ENCODE measurements at places on chromosomes 11 and 22.

DNA sequence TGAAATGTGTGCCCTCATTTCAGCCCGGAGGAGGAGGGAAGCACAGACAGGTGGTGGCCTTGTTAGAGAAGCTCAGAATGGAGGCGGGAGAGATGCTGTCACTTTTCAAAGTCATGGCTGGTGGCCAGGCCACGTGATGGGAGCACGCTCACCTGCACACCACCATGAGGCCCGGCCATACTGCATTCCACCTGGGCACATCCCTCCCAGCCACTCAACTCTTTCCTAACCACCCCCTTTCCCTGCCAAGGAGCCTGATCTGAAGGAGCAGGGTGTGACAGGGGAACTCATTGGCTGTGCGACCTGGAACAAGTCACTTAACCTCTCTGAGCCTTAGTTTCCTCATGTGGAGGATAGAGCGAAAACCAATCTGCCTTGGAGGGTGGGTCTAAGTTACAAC, 364.5 kb downstream of the CTTN start:
- H3K36me3 ChIP-seq: peaks cover 5% of the 10 kb centered on the region
- H3K27me3 ChIP-seq: no peaks in the 10 kb centered on the region
- peaks cover 13% of the 10 kb centered on the region for H3K4me1 ChIP-seq
- H3K27ac ChIP-seq: no peak overlapping the region
- H3K4me3 ChIP-seq: no peak overlapping the region

GRCh38 chr11:48167380-48167779, 49.2 kb upstream of the OR4B1 start:
- no peak overlapping the region for H3K4me3 ChIP-seq
- H3K27ac ChIP-seq: no peak overlapping the region
- no peaks in the 10 kb centered on the region for H3K27me3 ChIP-seq
- peaks cover 12% of the 10 kb centered on the region for H3K36me3 ChIP-seq

GRCh38 chr11:81946831-81947230, 786.8 kb downstream of the FAM181B start:
- no peaks in the 10 kb centered on the region for H3K36me3 ChIP-seq
- DNase-seq: no peak
- H3K27ac ChIP-seq: no peak overlapping the region

- H3K4me1 ChIP-seq: peaks cover 40% of the 10 kb centered on the region
- H3K27ac ChIP-seq: no peak overlapping the region
- no peaks in the 10 kb centered on the region for H3K27me3 ChIP-seq
- no peak overlapping the region for H3K4me3 ChIP-seq
These were observed 3.0 kb downstream of the FIBP start for GRCh38 chr11:65885231-65885630.

- no peak overlapping the region for H3K4me3 ChIP-seq
- H3K27me3 ChIP-seq: no peaks in the 10 kb centered on the region
- peaks cover 15% of the 10 kb centered on the region for H3K4me1 ChIP-seq
- DNase-seq: no peak
These were observed 23.2 kb downstream of the NFAM1 start for GRCh38 chr22:42408810-42409529.

GRCh38 chr22:49351761-49352227, 475.9 kb downstream of the BRD1 start:
- H3K4me1 ChIP-seq: peaks cover 45% of the 10 kb centered on the region
- H3K27ac ChIP-seq: no peak overlapping the region
- no peak for DNase-seq
- H3K27me3 ChIP-seq: peaks cover 3% of the 10 kb centered on the region
- no peaks in the 10 kb centered on the region for H3K36me3 ChIP-seq

- no peaks in the 10 kb centered on the region for H3K27me3 ChIP-seq
- peaks cover 29% of the 10 kb centered on the region for H3K4me1 ChIP-seq
- no peak for DNase-seq
- H3K36me3 ChIP-seq: no peaks in the 10 kb centered on the region
These were observed 4.9 kb upstream of the KRTAP5-6 start for GRCh38 chr11:1691878-1692707.

DNA sequence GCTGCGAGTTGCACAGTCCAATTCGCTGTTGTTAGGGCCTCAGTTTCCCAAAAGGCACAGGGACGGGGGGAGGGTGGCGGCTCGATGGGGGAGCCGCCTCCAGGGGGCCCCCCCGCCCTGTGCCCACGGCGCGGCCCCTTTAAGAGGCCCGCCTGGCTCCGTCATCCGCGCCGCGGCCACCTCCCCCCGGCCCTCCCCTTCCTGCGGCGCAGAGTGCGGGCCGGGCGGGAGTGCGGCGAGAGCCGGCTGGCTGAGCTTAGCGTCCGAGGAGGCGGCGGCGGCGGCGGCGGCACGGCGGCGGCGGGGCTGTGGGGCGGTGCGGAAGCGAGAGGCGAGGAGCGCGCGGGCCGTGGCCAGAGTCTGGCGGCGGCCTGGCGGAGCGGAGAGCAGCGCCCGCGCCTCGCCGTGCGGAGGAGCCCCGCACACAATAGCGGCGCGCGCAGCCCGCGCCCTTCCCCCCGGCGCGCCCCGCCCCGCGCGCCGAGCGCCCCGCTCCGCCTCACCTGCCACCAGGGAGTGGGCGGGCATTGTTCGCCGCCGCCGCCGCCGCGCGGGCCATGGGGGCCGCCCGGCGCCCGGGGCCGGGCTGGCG, at the start of gene BCR:
Gene BCR (plus strand): TSS at position 209 of the 592 bp plus-strand sequence. CDS start 452 bp downstream, outside the sequence.
- peak within 1 kb of the TSS; percentile 60 for H3K4me3 ChIP-seq
- H3K27me3 ChIP-seq: no peaks in the 10 kb centered on the region
- peaks cover 10% of the 10 kb centered on the region for H3K36me3 ChIP-seq
- DNase-seq: no peak
- H3K27ac ChIP-seq: peak within 1 kb of the TSS; percentile 30

- no peak overlapping the region for H3K27ac ChIP-seq
- H3K36me3 ChIP-seq: peaks cover 50% of the 10 kb centered on the region
- H3K4me3 ChIP-seq: no peak overlapping the region
- no peaks in the 10 kb centered on the region for H3K27me3 ChIP-seq
These were observed 17.0 kb upstream of the ST3GAL4 start for GRCh38 chr11:126338346-126339055.

- peaks cover 4% of the 10 kb centered on the region for H3K27me3 ChIP-seq
- H3K4me1 ChIP-seq: peaks cover 40% of the 10 kb centered on the region
- peaks cover 2% of the 10 kb centered on the region for H3K36me3 ChIP-seq
- DNase-seq: no peak
- H3K4me3 ChIP-seq: no peak overlapping the region
These were observed 83.7 kb downstream of the CDKN1C start for GRCh38 chr11:2801711-2802388.

DNA sequence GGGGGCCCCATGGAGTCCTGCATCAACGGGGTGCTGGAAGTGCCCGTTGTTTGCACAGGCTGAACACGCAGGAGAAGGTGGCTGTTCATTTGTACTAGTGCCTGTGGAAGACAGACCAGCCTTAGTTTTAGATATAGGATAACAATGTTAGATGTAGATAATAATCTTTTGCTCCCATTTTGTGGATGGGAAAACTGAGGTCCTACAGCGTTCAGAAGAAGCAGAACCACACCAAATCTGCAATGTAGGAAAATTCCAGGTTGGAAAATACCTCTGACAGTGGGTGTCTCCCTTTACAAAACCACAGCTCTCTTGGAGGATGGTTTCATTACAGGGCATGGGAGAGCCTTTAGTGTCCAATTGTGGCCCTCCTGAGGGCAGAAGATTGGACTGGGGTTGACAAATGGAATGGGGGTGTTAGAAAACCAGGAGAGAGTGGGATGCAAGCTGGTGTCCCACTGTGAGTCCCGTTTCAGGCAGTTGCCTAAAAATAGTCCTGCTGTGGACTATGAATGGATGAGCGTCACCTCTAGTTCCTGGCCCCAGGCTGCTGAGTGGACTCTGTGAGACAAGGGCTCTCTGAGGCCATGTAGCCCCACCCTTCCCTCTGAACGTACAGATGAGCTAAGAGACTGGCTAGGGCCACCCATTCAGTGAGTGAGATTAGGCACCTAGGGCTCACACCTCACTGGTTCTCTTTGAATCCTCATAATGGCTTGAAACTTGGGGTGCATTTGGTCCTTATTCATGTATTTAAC, 508.8 kb downstream of the MN1 start:
- peaks cover 3% of the 10 kb centered on the region for H3K4me1 ChIP-seq
- H3K36me3 ChIP-seq: no peaks in the 10 kb centered on the region
- H3K27ac ChIP-seq: no peak overlapping the region
- DNase-seq: no peak
- H3K27me3 ChIP-seq: peaks cover 5% of the 10 kb centered on the region
- H3K4me3 ChIP-seq: no peak overlapping the region

DNA sequence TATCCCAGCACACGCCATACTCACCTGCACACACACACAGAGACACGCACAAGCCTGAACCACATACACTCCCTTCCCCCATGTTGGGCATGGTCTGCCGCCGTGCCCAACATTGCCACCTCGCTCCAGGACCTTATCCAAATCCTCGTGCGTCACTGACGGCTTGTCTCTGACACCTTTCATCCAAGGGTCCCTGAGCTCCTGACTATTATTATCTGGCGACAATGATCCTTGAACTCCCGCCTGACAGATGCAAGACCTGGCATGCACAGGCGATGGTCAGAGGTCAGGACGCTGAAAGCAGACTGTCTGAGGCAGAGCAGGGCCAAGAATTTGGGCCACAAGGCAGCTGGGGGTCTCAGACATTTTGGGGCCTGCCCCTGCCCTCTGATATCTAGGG, 4.2 kb downstream of the MB start:
- no peak overlapping the region for H3K4me3 ChIP-seq
- no peaks in the 10 kb centered on the region for H3K4me1 ChIP-seq
- H3K27me3 ChIP-seq: no peaks in the 10 kb centered on the region
- no peak for DNase-seq

GRCh38 chr11:79352349-79352703, 88.5 kb downstream of the TENM4 start:
- no peak for DNase-seq
- no peak overlapping the region for H3K4me3 ChIP-seq
- H3K4me1 ChIP-seq: peaks cover 7% of the 10 kb centered on the region

DNA sequence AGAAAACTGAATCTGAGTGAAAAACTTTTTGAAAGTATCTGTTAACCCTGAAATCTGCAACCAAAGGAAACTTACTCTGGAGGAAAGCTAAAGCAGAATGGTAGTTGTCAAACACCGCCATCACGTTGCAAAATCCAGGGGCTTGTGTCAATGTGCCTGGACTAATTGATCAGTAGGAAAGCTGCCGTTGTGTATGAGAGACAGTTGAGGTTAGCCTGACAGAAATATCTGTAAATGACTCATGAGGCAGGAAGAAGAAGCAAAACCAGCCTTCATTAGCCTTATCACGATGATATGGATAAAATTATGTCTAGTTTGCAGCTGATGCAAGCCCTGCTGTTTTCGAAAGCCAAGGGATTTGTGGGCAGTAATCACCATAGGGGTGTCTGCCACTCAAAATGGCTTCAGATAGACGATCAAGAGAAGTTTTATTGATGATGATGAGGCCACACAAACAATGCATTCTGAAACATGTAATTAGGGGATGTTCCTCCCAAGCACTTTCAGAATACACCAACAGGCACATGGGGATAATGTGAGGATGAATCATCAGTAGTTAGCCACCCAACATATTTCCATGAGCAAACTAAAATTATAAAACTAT, 8.9 kb downstream of the SCGB1A1 start:
- no peak overlapping the region for H3K4me3 ChIP-seq
- H3K4me1 ChIP-seq: peaks cover 17% of the 10 kb centered on the region

DNA sequence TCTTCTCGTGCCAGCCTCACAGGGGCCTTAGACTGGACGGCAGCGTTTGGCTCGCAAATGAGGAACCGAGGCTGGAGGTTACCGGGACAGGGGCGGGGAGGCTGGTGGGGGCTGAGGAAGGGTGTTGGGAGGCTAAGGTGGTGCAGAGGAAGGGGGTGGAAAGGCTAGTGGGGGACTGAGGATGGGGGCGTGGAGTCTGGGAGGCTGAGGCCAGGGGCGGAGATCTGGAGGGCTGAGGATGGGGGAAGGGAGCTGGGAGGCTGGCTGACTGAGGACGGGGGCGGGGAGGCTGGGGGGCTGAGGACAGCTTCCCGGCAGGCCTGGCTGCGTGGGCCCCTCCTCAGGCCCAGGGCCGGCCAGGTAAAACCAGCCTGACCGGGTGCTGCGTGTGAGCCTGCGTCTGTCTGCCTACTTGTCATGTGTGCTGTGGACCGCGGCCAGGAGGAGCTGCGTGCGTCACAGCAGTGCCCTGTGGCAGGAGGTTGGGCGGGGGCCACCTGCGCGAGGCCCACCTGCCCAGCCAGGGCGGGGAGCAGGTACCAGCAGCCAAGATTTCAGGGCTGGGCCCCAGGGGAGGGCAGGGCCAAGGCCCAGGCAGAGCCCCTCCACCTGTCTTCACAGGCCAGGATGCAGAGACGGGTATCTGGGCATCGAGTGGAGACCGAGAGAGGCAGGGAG, 9.4 kb upstream of the PIM3 start:
- no peak for DNase-seq
- H3K27me3 ChIP-seq: no peaks in the 10 kb centered on the region
- peaks cover 18% of the 10 kb centered on the region for H3K4me1 ChIP-seq
- H3K4me3 ChIP-seq: no peak overlapping the region

DNA sequence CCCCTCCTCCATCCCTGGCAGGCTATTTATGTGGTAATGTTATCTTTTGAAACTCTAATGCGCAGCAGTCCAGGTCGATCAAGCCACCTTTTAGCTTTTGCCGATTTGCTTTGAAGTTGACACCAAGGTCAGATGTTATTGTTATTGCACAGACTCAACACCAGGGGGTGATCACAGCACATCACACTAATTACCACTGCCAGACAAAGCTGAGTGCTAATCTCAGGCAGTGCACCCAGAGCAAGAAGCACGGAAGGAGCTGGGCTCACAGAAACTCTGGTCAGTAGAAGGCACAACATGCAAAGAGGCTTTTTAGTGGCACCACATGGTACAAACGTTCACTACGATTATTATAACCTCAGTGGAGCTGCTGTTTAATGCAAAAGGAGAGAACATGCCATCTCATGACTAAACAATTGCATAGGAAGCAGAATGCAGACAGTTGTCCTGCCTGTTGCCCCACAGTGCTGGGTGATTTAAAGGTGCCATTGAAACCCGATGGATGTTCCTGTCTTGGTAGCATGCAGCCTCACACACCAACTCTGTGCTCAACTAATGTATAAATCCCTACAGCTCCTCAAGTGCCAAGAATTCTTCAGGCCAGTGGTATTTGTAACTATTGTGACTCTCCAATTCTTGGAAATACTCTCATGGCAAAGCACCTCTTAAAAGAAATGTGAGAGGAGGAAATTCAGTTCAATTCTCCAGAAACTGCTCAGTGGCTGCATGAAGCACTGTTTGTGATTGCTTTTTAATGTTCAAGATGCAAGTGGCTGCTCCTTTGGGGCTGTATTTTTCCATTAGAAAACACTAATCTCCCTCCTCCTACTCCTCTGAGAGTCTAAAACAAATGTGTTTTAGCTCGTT, 353.9 kb upstream of the DDI1 start:
- H3K27ac ChIP-seq: no peak overlapping the region
- no peaks in the 10 kb centered on the region for H3K36me3 ChIP-seq
- H3K4me1 ChIP-seq: peaks cover 4% of the 10 kb centered on the region
- H3K27me3 ChIP-seq: no peaks in the 10 kb centered on the region

GRCh38 chr22:34943830-34944229, 122.1 kb upstream of the ISX start:
- no peaks in the 10 kb centered on the region for H3K27me3 ChIP-seq
- no peaks in the 10 kb centered on the region for H3K36me3 ChIP-seq
- no peak for DNase-seq
- no peak overlapping the region for H3K27ac ChIP-seq
- no peaks in the 10 kb centered on the region for H3K4me1 ChIP-seq
- no peak overlapping the region for H3K4me3 ChIP-seq

- no peaks in the 10 kb centered on the region for H3K27me3 ChIP-seq
- H3K4me1 ChIP-seq: no peaks in the 10 kb centered on the region
- H3K4me3 ChIP-seq: no peak overlapping the region
These were observed 48.4 kb upstream of the POLD3 start for GRCh38 chr11:74543991-74544390.

GRCh38 chr11:132037956-132038355, 667.5 kb downstream of the NTM start:
- no peak for DNase-seq
- no peak overlapping the region for H3K27ac ChIP-seq
- peaks cover 6% of the 10 kb centered on the region for H3K4me1 ChIP-seq
- H3K27me3 ChIP-seq: no peaks in the 10 kb centered on the region
- H3K4me3 ChIP-seq: no peak overlapping the region
